ENCODE measurements at places on chromosomes 2 and 18.

DNA sequence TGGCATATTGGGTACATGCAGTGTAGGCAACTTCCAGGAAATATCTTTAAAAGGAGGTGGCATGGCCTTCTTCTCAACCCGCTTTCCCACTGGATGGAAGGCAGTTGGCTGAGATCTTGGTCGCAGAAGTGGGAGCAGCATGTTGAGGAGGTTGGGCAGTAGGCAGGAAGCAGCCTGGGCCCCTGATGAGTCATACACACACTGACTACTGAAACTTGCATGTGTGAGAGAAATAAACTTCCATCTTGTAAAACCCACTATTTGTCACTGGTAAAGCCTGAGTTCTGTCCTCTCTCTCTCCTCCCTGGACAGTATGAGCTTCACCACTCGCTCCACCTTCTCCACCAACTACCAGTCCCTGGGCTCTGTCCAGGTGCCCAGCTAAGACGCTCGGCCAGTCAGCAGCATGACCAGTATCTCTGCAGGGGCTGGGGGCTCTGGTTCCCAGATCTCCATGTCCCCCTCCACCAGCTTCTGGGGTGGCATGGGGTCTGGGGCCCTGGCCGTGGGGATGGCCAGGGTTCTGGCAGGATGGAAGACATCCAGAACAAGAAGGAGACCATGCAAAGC is 233.8 kb upstream of the SPRED2 start:
- DNase-seq = no peak

GRCh38 chr2:6309415-6310255 is 556.1 kb downstream of the CMPK2 start:
- DNase-seq = no peak

GRCh38 chr2:100539221-100539620 is 23.6 kb upstream of the PDCL3 start:
- DNase-seq = no peak

GRCh38 chr2:223979730-223980396 is 22.6 kb downstream of the MRPL44 start:
- no peak for DNase-seq

GRCh38 chr2:105076121-105076520 is 38.3 kb downstream of the MRPS9 start:
- DNase-seq = no peak

DNA sequence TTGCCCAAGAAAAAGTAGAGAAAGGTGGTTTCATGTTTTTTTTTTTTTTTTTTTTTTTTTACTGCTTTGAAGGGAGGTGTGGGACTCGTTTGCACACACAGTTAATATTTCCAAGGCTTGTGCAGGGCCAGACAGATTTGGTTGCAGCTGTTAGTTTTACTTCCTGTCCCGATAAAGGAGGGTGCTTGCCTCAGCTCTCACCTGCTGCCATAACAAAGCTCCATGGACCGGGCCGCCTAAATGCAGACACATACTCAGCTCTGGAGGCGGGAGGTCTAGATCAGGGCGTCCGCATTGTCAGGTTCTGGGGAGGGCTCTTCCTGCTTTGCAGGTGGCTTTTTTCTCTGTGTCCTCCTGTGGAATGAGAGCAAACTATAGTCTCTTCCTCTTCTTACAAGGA is 69.9 kb downstream of the ODC1 start:
- no peak for DNase-seq

GRCh38 chr2:233486778-233487552 is 79.6 kb downstream of the USP40 start:
- no peak for DNase-seq

- DNase-seq = no peak
Observed at GRCh38 chr18:6994771-6995430, 122.7 kb downstream of the LAMA1 start.

DNA sequence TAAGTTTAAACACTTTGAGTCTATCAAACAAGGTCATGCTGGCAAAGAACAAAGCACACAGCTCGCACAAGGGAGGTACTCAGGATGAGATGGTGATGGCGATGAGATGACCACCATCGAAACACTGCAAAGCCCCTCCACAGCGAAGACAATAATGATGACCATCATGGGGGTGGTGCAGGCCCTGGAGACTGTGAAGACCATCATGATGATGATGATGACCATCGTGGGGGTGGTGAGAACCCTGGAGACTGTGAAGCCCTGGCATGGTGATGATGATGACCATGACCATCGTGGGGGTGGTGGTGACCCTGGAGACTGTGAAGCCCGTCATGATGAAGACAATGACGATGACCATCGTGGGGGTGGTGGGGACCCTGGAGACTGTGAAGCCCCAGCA is 81.6 kb upstream of the SALL3 start:
- DNase-seq = no peak

GRCh38 chr2:127024769-127025358 is 82.1 kb downstream of the BIN1 start:
- DNase-seq = no peak

- no peak for DNase-seq
Observed at GRCh38 chr2:236753606-236754270, 184.1 kb downstream of the ACKR3 start.

GRCh38 chr18:64851726-64852125 is 702.8 kb upstream of the LINC00305 start:
- no peak for DNase-seq

GRCh38 chr2:70982971-70983370 is 4.5 kb downstream of the ANKRD53 start:
- no peak for DNase-seq

- DNase-seq = no peak
Observed at GRCh38 chr2:119464981-119465380, 33.3 kb downstream of the TMEM37 start.

- no peak for DNase-seq
Observed at GRCh38 chr2:122469147-122469546, 713.7 kb downstream of the TSN start.

- DNase-seq = no peak
Observed at GRCh38 chr18:67376372-67376771, 140.1 kb downstream of the DSEL start.

GRCh38 chr2:191869178-191869577 is 22.3 kb upstream of the CAVIN2 start:
- DNase-seq = no peak

DNA sequence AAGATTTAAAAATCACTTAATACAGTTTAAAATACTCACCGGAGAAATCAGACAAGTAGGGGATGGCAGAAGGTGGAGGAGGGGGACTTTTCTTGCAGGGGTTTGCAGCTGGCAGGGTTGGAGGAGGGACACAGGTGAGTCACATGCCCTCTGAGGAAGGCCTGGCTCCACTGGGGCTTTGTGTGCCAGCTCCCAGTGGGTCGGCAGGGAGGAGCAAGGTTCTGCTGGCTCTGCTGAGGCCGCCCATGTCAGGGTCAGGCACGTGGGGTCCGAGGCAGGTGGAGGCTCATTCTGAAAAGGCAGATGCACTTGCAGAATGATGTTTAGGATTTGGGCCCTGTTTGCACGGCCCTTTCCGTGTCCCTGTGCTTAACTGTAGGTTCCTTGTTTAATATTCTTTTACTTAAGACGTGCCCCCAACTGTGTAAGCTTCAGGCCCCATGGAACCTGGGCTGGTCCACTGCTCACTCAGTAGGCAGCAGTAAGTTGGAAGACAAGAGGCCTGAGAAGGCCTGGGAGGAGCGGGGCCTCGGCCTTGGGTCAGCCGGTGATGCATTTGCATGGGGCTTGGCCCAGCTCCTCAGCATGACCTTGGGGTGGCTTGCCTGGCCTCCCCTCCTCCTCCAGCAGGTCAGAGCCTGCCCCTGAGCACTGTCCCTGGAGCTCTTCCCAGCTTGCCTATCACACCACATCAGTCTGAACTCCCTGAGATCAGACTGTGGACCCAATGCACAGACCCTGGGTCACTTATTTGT is 141.0 kb downstream of the GLI2 start:
- DNase-seq = no peak

- DNase-seq = no peak
Observed at GRCh38 chr18:78074400-78075020, 824.9 kb downstream of the GALR1 start.

GRCh38 chr2:180524499-180524898 is 455.9 kb upstream of the UBE2E3 start:
- no peak for DNase-seq

GRCh38 chr2:159078443-159078842 is 110.0 kb downstream of the TANC1 start:
- no peak for DNase-seq

- no peak for DNase-seq
Observed at GRCh38 chr2:197308585-197308984, 2.0 kb downstream of the ANKRD44 start.

DNA sequence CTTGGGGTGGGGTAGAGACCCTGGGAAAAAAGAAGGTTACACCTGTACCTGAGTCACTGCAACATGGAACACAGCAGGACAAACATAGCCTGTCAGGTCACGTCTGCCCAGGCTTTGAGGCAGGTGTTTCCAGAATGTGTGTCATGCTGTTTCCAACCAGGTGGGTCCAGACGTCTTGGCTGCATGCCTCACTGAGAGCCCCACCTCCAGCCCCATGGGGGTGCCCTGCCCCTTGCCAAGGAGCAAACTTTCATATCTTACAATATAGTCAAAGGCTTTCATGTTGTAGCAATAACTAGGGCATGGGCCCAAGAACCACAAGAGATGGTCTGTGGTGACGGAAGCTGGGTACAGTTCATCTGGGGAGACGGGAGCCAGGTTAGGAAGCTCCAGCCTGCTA is 499.7 kb downstream of the BCL11A start:
- no peak for DNase-seq

GRCh38 chr2:1598041-1598710 is 146.1 kb downstream of the PXDN start:
- no peak for DNase-seq

GRCh38 chr2:166127217-166128155 is at the start of gene SCN1A:
SCN1A (minus strand) TSS chr2:166128020; CDS start chr2:166073621, 54,399 bp downstream.
- no peak for DNase-seq

DNA sequence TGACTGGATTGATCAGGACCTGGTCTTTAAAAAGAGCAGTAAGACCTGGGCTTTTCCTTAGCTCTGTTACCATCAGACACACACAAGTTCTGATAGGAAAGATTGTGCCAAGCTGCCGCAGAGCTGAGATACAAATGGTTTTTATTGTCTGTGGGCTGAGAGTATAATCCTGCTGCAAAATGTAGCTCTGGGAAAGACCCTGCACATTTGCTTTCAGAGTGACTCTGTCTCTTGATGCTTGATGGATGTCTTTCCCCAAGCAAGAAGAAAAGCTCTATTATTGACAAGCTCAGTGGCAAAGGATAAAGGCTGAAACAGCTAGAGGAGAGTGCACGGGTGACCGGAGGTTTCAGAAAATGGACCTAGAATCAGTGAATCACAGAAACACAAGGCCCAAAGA is 95.3 kb upstream of the PARD3B start:
- DNase-seq = no peak

DNA sequence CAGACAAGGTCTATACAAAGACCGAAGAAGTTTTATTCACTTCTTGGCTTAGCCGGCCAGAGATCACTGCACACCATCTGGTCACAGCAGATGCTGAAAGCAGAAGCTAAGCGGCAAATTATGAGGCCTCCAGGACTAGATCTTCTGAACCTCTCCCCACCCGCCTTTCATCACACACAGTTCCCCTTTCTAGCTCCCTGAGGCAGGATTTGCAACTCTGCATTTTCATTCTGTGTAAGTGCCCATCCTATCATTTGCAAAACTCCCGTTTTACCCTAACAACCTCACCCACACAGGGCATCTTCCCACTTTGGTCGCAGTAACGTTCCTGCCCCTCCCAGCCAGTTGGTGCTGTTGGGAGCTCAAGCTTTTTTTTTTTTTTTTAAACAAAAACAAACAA is 3.1 kb upstream of the MOB1A start:
- DNase-seq = no peak

Data from activated T-cell treated with anti-CD3 and anti-CD28 coated beads for 4 hours (primary cell).